ENCODE measurements at places on chromosomes 6 and 20. TPM values are rescaled to one million over a fixed set of nuclear protein-coding genes. Genes with fewer than 3 reads are reported as not detected.
A peak's percentile ranks its signal among the peaks of the same experiment; 100 is the strongest.

DNA sequence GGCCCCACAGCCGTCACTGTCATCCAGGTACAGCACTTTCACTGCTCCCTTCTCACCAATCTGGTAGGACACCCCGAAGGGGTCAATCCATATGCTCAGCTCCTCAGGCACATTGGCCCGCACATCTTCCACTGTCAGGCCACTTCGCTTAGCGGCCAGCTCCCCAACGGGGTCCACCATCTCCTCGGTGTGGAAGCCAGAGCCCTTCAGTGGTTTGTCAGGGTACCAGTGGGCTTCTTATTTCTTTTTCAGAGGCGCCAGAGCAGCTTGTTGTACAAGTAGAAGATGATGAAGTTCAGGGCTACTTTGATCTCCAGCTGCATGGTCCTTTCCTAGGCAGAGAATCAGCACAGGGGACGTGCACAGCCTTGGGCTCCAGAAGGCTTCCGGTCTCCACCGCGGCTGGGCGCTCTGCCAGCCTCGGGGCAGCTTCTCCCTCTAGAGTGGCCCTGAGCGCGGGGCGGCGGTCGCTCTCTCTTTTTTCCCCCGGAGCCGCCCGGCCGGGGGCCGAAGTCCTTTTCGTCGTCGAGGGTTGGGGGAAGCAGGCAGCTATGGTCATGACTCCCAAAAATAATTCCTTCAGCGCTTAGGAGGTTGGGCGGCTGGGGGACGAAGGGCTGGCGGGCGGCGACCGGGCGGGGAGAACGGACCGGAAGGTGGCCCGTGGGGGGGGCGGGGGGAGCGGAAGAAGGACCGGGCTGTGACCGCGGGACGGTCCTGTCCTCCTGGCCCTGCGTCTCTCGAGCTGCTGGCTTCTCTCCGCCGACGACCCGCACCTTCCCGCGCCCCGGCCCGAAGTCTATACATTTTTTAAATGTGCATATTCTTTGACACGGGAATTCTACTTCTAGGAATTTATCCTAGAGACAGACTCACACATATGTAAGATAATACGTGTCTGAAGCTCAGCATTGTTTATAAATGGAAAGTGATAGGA is 6.5 kb upstream of the ZSCAN9 start:
- no peaks in the 10 kb centered on the region for H3K36me3 ChIP-seq
- no peaks in the 10 kb centered on the region for H3K27me3 ChIP-seq
- peak overlapping the region; percentile 40 for H3K4me3 ChIP-seq
- H3K4me1 ChIP-seq = peaks cover 8% of the 10 kb centered on the region
- DNase-seq = peak; percentile 81

Gene DEFB125
- not detected for total RNA-seq

Gene SLC52A3
- 2.7 TPM for total RNA-seq

DNA sequence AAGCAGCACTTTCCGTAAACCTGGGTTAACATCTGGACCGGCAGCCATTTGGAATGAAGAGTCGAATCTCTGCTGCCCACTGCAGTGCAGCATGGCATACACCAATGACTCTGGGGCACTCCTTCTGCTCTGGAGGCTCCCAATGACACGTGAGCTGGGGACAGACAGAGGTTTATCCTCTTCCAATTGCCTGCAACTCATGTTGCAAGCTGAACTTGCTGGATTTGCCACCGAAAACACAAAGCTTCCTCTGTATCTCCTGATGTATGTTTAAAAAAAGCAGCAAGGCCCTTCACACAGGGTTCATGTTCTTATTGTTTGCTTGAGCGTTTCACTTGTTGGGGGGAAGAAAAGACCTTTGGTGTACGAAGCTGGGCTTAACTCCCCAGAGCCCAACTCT is 10.8 kb downstream of the NCOA5 start:
- H3K27ac ChIP-seq = no peak overlapping the region
- H3K4me3 ChIP-seq = no peak overlapping the region
- peaks cover 23% of the 10 kb centered on the region for H3K36me3 ChIP-seq
- H3K4me1 ChIP-seq = peaks cover 2% of the 10 kb centered on the region
- no peak for DNase-seq

DNA sequence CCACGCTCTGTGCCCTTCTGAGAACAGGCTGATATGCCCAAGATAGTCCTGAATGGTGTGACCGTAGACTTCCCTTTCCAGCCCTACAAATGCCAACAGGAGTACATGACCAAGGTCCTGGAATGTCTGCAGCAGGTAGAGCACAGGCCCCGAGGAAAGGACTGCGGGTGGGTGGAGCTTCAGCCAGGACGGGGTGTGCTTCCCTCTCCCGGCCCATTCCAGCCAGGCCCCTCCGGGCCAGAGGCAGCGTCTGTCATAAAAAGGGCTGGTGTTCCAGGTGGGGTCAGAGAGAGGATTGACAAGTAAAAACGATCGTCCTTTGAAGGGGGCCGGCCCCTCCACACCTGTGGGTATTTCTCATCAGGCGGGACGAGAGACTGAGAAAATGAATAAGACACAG is 1.3 kb downstream of the RTEL1 start:
- H3K36me3 ChIP-seq = peaks cover 36% of the 10 kb centered on the region
- H3K27ac ChIP-seq = no peak overlapping the region
- no peaks in the 10 kb centered on the region for H3K4me1 ChIP-seq
- H3K27me3 ChIP-seq = no peaks in the 10 kb centered on the region
- H3K4me3 ChIP-seq = peak overlapping the region; percentile 73

GRCh38 chr6:107691062-107691751 is 132.9 kb downstream of the SCML4 start:
- no peak overlapping the region for H3K4me3 ChIP-seq
- DNase-seq = peak; percentile 17
- H3K36me3 ChIP-seq = no peaks in the 10 kb centered on the region

DNA sequence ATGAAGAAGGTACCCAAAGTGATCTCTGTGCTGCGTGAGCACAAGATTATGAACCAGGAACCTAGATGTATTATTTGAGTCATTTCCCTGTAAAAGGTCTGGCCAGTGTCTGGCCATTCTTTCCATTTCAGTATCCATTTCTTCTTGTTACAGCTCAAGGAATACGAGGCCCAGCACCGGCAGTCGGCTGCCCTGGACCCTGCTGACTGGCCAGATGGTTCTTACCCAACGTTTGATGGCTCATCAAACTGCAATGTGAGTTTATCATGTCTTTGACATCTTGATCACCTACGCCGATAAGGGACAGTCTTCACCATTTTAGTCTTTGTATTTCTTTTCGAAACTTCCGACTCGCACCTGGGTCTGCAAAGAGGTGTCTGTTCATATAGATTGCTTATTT is 144.8 kb downstream of the SASH1 start:
- DNase-seq = no peak
- no peaks in the 10 kb centered on the region for H3K27me3 ChIP-seq
- no peak overlapping the region for H3K4me3 ChIP-seq
- no peaks in the 10 kb centered on the region for H3K4me1 ChIP-seq
- no peak overlapping the region for H3K27ac ChIP-seq

DNA sequence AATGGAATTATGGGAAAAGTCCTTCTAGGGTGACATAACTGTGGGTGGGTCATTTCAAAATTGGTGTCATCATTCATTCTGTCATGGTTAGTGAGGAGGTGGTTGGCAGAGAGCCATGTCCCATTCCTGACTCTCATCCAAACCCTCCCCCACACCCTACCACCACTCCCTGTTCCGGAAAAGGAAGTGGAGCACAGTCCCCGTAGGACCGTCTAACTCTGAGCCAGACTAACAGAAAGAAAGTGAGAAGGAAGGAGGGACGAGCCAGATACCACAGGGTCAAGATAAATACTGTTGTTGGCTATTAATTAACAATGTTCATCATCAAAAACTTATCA is 4.8 kb downstream of the TRIM10 start:
- no peaks in the 10 kb centered on the region for H3K4me1 ChIP-seq
- H3K36me3 ChIP-seq = no peaks in the 10 kb centered on the region
- no peak overlapping the region for H3K27ac ChIP-seq
- peak; percentile 45 for DNase-seq

Gene TPD52L1
- 15.7 TPM for total RNA-seq

GRCh38 chr20:50325215-50325614 is 134.6 kb downstream of the CEBPB start:
- H3K27me3 ChIP-seq = no peaks in the 10 kb centered on the region
- peaks cover 18% of the 10 kb centered on the region for H3K4me1 ChIP-seq
- no peak overlapping the region for H3K4me3 ChIP-seq

Gene APCDD1L
- total RNA-seq = 0.52 TPM

DNA sequence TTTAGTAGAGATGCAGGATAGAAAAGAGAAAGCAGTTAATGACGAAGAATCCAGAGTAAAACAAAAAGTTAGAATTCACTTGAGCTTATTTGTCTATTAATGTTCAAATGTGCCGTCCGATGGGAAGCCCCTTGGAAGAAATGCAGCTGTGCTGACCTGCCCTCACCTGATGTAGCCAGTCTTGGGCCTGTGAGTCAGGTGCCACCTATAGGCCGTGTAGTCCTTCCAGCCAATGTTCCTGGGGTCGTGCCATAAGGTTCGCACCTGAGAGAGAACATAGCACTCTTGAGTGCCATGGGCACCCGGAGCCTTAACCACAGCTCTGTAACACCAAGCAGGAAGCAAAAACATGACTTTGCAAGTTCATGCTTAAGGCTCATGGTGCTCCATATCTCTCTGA is 32.4 kb downstream of the THBS2 start:
- no peaks in the 10 kb centered on the region for H3K27me3 ChIP-seq
- no peaks in the 10 kb centered on the region for H3K36me3 ChIP-seq
- no peak overlapping the region for H3K27ac ChIP-seq
- no peak overlapping the region for H3K4me3 ChIP-seq

Gene EDN1
- total RNA-seq = 112 TPM

DNA sequence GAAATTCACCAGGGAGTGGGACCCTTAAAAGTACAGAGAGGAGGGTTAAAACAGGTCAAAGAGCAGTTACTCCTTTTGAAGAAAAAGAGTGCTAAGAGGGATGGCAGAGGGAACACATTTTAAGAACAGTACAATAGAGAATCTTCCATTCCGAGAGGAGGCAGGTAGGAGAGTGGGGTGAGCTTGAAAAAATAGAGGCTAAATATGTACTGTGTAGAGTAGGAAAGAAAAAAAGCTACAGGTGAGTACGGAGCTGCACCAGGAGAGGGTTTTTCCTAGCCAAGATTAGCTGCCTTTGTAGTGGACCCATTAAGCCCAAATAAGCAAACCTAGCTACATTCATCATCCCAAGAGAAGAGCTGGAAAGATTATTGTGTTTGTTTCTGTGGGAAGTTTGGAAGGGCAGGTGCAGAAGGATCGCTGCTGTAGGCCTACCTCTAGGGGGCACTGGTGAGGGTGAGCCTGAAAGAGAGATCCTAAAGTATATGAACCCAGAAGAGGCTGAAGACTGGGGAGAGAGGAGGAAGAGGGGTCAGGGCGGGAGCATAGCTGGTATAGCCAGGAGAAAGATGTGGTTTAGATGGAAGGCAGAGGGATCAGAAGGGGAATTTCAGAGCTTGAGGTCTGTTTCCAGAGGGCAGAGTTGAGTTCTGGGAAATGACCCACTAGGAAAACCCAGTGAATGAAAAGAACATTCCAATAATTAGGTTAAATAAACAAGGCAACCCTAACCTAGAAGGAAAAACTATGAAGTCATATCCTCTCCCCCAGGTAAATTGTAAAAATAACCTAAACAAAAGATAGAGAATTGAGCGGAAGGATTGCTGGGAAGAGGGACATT is 50.2 kb upstream of the HINT3 start:
- H3K27me3 ChIP-seq = no peaks in the 10 kb centered on the region
- H3K4me3 ChIP-seq = no peak overlapping the region
- H3K36me3 ChIP-seq = peaks cover 5% of the 10 kb centered on the region
- H3K27ac ChIP-seq = no peak overlapping the region
- peak; percentile 10 for DNase-seq

Gene GGTLC1
- total RNA-seq = 4.2 TPM

GRCh38 chr6:154266560-154267099 is 90.0 kb downstream of the IPCEF1 start:
- no peak overlapping the region for H3K27ac ChIP-seq
- no peak overlapping the region for H3K4me3 ChIP-seq
- no peaks in the 10 kb centered on the region for H3K4me1 ChIP-seq
- no peak for DNase-seq
- H3K27me3 ChIP-seq = no peaks in the 10 kb centered on the region
- no peaks in the 10 kb centered on the region for H3K36me3 ChIP-seq

Gene CST1
- not detected for total RNA-seq

Gene SPATA25
- 3.8 TPM for total RNA-seq

DNA sequence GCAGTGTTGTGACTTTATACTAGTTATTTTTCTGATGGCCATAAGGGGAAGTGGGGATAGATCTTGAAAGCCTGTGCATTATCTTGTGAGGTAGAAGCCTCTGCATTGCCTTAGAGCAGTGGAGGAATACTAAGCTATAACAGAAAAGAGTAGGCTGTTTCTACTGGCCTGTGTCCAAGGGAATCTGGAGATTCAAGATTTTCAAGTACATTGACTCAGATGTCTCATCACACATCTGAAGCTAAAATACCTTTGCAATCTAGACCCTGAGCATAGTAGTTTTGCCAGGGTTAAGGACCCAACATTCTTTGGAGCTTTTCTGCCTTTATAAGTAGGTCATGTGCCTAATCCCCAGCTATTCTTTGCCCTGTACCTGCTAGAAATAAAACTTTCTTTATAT is 272.3 kb downstream of the TENT5A start:
- H3K4me3 ChIP-seq = no peak overlapping the region
- no peak for DNase-seq
- no peak overlapping the region for H3K27ac ChIP-seq
- H3K4me1 ChIP-seq = peaks cover 3% of the 10 kb centered on the region
